ENCODE measurements at places on chromosomes 16 and 17.

DNA sequence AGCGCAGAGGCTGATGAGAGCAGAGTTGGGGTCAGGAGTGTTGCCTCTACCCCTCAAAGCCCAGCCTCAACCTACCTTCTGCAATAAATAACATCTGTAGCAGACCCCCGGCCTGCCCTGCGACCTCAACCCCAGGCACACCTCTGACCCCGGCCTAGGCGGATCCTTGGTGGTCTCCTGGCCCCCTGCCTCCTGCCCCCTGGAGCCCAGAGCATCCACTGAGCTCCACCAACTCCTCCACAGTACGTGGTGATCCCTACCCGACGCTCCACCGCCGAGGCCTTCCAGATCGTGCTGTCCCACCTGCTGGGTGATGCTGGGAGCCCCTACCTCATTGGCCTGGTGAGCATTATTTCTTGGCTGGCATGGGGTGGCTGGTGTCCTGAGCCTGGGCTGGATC, 1.9 kb upstream of the LAT start:
- H3K36me3 ChIP-seq: peaks cover 51% of the 10 kb centered on the region
- no peak for DNase-seq
- no peak overlapping the region for H3K27ac ChIP-seq
- H3K4me1 ChIP-seq: no peaks in the 10 kb centered on the region
- H3K4me3 ChIP-seq: no peak overlapping the region
- H3K27me3 ChIP-seq: no peaks in the 10 kb centered on the region

DNA sequence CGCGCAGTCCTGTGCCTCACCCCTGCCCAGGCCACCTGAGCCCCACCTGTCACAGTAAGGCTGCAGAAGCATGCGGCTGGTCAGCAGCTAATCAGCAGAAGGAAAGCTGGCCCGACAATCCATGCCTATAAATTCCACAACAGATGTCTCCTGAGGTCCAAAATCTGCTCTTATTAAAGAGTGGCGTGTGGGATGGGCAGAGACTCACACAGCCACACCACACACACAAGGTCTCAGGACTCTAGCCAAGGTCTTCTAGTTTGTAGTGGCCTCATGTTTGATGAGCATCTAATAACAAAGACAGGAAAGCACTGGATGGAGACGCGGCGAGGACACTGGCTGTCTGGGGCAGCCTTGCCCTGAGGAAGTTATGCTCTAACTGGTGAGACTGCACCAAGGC, 55.9 kb downstream of the ANKRD11 start:
- no peaks in the 10 kb centered on the region for H3K27me3 ChIP-seq
- H3K4me1 ChIP-seq: no peaks in the 10 kb centered on the region
- no peak overlapping the region for H3K27ac ChIP-seq
- no peak overlapping the region for H3K4me3 ChIP-seq

GRCh38 chr17:44788139-44788538, 29.4 kb downstream of the ADAM11 start:
- H3K27me3 ChIP-seq: no peaks in the 10 kb centered on the region
- H3K36me3 ChIP-seq: no peaks in the 10 kb centered on the region
- no peak for DNase-seq
- peak overlapping the region; percentile 82 for H3K27ac ChIP-seq
- H3K4me3 ChIP-seq: no peak overlapping the region
- peaks cover 33% of the 10 kb centered on the region for H3K4me1 ChIP-seq

GRCh38 chr17:82120148-82120547, 22.1 kb upstream of the FASN start:
- H3K27ac ChIP-seq: no peak overlapping the region
- H3K27me3 ChIP-seq: no peaks in the 10 kb centered on the region
- no peaks in the 10 kb centered on the region for H3K4me1 ChIP-seq
- no peaks in the 10 kb centered on the region for H3K36me3 ChIP-seq
- no peak for DNase-seq
- no peak overlapping the region for H3K4me3 ChIP-seq

- H3K27me3 ChIP-seq: no peaks in the 10 kb centered on the region
- H3K4me3 ChIP-seq: no peak overlapping the region
- no peaks in the 10 kb centered on the region for H3K36me3 ChIP-seq
- no peak overlapping the region for H3K27ac ChIP-seq
- no peaks in the 10 kb centered on the region for H3K4me1 ChIP-seq
Observed at GRCh38 chr17:31841850-31842194, 17.2 kb downstream of the COPRS start.

GRCh38 chr17:68542698-68543463, 30.7 kb downstream of the PRKAR1A start:
- H3K27ac ChIP-seq: no peak overlapping the region
- H3K4me1 ChIP-seq: peaks cover 9% of the 10 kb centered on the region
- H3K27me3 ChIP-seq: no peaks in the 10 kb centered on the region

All from right atrium auricular region (tissue), 2 donors.